ENCODE measurements at places on chromosomes 2 and 18. TPM values are rescaled to one million over a fixed set of nuclear protein-coding genes. Genes with fewer than 3 reads are reported as not detected.

- no peak for DNase-seq
Observed at GRCh38 chr18:46268671-46269070, 164.5 kb downstream of the HAUS1 start.

- no peak for DNase-seq
Observed at GRCh38 chr2:181646415-181646987, 10.4 kb downstream of the CERKL start.

The HOXD9 gene
- total RNA-seq = 12.0 TPM

The MC5R gene
- total RNA-seq = not detected

The NCKAP5 gene
- 2.0 TPM for total RNA-seq

The AQP12B gene
- total RNA-seq = not detected

GRCh38 chr2:29627279-29627711 is 294.1 kb downstream of the ALK start:
- DNase-seq = no peak

The TP53I3 gene
- 9.8 TPM for total RNA-seq

DNA sequence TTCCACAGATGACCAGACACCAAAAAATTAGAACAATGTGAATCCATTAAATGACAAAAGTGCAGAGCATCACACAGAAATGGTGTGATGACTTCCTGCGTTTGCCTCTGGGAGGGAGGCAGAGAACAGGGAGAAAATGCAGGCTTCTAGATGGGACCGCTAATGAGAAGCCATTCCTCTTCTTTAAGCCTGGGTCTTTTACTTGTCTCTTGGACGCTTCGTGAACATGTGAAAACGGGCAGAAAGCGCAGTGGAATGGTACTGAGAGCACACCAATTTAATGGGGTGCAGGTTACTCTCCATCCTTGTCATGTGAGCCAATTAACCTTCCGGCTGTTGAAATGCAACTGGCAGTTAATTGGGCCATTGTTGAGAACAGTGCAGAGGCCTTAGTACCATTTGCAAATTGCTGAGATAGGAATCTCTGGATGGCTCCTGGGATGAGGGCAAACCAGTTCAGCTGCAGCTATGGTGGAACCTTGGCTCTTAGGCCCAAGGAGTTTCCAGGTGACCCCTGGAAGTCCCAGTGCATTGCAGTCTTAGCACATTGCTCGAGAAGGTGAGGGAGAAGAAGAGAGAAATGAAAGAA is 210.4 kb upstream of the CXCR4 start:
- DNase-seq = no peak

DNA sequence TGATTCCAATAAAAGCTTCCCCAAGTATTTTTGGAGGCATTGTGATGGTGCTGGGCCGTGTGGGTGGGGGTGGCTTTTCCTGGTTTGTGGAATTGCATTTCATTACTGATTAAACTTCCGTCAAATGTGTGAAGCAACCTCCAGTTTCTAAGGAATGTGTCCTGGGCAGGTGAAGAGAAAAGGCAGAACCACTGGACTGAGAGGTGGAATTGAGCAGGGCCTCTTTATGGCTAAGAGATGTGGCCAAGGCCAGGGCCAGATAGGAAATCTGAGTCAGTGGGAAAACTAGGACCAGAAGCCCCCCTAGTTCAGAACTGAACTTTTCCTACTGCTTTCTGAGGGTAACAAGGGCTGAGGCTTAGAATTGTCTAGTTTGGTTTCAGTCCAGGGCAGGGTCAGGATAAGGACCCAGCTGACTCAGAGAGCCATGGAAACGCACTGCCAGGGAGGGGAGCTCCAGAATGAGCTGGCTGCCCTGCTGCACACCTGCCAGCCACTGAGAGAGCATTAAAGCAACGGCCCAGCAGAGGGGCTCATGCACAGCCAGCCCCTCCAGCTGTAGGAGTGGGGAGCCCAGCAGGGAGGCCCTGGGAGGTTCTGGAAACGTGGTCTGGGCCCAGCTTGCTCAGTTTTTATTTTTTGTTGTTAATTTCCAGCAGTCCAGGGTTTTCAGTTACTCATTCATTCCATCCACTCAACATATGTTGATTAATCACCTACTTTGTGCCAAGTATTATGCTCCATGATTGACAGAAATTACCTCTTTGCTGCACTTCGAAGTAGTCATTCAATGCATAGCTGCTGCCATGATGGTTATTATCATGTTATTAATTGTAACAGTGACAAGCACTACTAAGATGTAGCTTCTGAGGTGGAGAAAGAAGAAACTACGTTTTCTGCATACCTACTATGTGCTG is 156.1 kb downstream of the MSH2 start:
- no peak for DNase-seq

- no peak for DNase-seq
Observed at GRCh38 chr2:191797500-191797899, 49.4 kb downstream of the CAVIN2 start.
